Fibroblast of the aortic adventitia (primary cell): ENCODE measurements at places on chromosomes 5 and 9.

DNA sequence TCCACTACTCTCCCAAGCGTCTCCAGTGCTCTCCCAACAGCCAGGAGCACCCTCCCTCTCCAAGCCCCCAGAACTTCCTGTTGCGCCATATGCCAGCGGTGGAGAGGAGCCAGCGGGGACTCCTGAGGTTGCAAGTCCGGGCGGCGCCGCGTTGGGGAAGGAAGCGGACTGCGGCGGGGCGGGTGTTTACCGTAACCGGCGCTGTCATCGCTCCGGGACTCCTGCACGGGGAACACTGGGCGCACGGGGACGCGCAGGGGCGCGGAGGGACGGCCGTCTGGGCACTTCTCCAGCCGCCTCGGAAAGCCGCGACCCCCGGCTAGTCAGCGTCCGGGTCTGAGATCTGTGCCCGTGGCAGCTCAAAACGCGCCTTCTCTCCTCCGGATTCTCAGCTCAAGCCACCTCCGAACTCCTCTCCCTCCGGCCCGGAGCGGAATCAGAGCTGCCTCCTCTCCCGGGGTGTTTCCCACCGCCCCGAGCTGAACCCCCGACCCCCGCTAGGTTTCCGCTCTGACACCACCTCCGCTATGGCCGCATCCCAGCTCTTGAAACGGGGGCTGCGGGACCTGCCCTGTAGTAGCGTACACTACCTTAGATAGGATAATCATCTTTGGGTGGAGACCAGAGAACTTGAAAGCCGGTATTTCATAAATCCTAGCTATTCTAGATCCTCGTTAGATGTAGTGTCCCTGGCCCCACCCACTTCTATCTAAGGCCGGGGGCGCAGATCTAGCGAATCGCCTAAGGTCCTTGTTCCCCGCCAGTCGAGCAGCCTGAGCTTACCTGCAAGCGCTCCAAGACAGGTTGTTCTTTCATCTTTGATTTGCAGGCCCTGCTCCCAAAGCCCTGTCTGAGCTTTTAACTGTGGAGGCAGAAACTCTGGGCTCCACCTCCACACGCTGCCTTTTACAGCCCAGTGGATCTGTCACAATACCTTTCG lies at the start of gene TRPM6:
TSS of gene TRPM6 (minus strand) at position 881 of the 940 bp plus-strand sequence. CDS start at position 816, 65 bp downstream.
- peak; percentile 72 for DNase-seq

GRCh38 chr9:136194540-136194939 lies 10.4 kb downstream of the LHX3 start:
- no peak for DNase-seq

GRCh38 chr9:130471411-130472183 lies 26.8 kb downstream of the ASS1 start:
- DNase-seq: no peak

DNA sequence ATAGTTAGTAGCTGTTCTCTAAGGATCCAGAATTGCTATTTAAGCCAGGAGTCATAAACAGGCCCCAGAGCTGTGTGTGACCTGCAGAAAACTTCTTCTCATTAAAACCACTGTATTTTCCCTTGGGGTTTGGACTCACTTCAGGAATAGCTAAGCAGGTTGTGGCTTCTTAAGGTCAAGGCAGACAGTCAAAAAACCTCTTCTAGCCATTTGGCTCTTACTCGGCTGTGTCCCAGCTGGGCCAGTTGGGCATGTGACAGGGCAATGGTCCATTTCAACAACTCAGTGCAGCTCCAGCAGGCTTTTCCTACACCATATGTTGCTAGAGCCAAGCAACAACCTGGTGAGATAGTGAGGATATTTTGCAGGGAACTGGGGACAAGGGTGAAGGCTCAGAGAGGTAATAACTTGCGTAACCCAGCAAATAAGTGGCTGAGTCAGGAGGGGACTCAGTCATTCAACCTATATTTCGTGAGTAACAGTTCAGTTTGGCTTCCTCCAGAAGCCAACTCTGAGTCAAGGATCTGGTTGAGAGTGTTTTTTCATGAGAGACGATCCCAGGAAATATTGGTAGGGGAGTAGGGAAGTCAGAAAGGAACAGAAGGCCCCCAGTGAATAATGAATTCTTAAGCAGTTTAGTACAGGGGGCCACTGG lies 115.4 kb upstream of the PPP2R2B start:
- DNase-seq: no peak

GRCh38 chr5:180642181-180642775 lies 7.1 kb downstream of the FLT4 start:
- no peak for DNase-seq

GRCh38 chr9:120383611-120383998 lies 196.4 kb downstream of the CDK5RAP2 start:
- DNase-seq: no peak
